ENCODE measurements at places on chromosomes 7 and 10.

DNA sequence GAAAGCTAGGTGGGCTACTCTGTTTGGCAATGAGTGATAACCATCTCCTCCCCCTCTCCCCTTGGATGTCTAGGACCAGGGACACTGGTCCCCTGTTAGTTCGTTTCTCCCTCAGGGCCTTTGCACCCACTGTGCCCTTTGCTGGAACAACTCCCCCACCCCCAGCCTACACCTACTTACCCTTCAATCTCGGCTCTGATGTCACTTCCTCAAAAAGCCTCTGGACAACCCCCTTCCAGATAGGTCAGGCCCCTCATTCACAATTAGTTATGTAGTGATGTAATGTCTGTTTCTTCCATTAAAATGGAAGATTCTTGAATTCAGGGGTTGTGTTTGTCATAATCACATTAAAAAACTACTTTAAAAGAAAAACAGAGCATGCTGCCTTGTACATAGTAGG is 152.9 kb downstream of the SNX10 start:
- DNase-seq, result no peak

- DNase-seq, result no peak
Measured at GRCh38 chr7:361680-362401, 71.9 kb downstream of the FOXL3 start.

GRCh38 chr7:157339777-157340677 is 3.2 kb downstream of the DNAJB6 start:
- no peak for DNase-seq

- no peak for DNase-seq
Measured at GRCh38 chr10:22218448-22218847, 633 bp upstream of the EBLN1 start.

GRCh38 chr7:27269455-27269854 is 26.9 kb downstream of the EVX1 start:
- no peak for DNase-seq

GRCh38 chr7:39808796-39809481 is 141.1 kb upstream of the CDK13 start:
- no peak for DNase-seq

DNA sequence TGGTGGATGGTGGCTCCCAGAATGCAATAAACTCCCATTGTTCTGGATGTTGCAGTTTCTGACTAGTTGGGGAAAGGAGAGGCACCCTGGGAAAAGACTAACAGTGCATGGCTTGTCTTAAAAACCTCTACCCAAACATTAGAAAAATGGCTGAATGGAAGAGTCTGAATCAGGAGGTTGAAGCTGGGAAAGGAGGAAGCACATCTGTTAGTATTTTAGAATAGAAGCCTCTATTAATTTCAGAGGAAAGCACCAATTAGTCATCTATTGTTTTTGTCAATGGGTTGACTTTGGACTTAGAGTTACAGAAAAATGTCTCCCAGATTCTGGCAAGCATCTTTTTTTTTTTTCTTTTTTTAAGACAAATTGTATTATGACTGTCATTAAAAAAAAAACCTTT is 56.1 kb upstream of the ELMO1 start:
- no peak for DNase-seq

DNA sequence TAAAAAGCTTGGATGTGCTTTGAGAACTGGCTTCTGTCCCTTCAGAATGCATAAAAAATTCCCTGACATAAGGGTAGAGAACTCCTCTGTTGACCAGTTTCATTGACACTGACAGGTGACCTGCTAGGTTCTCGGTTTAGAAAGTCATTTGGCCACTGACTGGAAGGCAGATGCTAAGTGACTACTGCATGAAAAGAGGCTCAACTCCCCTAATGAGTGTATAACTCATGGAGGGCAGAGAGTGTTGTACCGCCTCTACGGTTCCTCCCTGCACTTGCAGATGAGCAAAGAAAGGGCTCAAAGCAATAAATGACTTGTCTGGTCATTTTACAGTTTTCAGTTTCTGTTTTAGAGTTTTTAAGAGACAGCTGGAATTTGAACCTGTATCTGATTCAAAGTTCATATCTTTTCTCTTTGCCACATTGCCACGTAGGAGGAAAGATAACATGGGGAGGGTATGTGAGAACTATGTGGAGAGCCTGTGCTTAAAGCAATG is 2.9 kb upstream of the FGL2 start:
- no peak for DNase-seq

DNA sequence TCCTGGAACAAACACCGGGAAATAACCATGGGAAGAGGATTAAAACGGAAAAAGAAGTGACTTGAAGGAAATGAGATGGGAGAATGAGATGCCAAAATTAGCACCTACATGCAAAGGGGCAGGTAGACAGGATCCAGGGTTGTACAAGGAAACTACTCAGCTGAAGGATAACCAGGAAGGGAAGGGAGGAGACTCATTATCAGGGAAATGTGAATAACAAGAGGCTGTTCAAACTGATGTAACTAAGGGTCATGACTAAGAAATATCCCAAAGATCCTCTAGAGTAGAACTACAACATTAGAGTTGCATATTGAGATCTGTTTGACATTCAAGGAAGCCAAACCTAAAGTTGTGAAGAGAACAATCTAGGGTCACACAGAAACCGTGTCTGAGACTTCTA is 166.2 kb upstream of the SP8 start:
- no peak for DNase-seq

- DNase-seq, result peak; percentile 58
Measured at GRCh38 chr10:59894114-59894513, 12.2 kb downstream of the CCDC6 start.

- no peak for DNase-seq
Measured at GRCh38 chr7:1106063-1106792, 18.3 kb downstream of the GPER1 start.

DNA sequence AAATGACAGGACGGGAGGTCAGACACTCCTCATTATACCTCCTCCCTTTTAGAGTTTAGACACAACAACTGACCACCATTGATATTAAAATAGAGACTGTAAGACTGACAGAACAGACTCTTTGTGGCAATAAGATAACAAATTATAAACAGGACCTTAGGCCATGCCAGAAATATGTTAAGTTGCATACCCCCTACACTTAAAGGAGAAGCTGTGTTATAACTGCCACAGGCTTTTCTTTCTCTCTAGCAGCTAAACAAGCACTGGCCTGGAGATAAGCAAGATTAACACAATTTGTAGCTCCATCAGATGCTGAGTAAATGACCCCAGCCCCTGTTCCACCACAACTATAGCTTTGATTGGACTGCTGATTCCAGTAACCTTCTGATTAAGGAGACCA is 10.5 kb upstream of the UNC5B start:
- no peak for DNase-seq

DNA sequence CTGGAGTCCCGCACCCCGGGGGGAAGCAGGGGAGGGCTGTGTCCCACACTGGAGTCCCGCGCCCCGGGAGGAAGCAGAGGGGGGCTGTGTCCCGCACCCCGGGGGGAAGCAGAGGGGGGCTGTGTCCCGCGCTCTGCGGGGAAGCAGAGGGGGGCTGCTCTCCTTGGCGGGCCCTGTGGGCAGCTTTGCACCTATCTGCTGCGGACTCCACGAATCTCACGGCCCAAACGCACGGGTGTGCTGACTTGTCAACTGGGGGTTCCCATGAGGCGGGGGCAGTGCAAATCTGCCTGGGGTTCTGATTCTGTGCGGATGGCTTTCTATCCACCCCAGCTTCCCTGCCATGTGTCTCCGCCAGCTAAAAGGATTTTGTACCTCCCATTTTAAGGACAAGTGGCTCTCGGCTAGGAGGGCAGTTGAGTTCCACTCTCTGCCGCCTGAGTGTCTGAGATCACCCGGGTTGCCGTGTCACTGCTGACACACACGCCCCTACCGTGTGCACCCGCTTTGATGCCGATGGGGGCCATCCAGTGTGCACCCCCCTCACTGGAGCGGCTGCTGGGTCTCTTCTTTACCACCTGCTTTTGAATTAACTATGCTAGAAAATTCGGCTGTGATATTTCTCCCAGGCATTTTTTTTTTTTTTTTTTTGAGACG is 20.5 kb downstream of the GPER1 start:
- DNase-seq, result no peak

- DNase-seq, result no peak
Measured at GRCh38 chr7:152979376-152979775, 219.8 kb downstream of the ACTR3B start.

GRCh38 chr10:5560142-5560816 is 35.5 kb downstream of the CALML3 start:
- no peak for DNase-seq

DNA sequence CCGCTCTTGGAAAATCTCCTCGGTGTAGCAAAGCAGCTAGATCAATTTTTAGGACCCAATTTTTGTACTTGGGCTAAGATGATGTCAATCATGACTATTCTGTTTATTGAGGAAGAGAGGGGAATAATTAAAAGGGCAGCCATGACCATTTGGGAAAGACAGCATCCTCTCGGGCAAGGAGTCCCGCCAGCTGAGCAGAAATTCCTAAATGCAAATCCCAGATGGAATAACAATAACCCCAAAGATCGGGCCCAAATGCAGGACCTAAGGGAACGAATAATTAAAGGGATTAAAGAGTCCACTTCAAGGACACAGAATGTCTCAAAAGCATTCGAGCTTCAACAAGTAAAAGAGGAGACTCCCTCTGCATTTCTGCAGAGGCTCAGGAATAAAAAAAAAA is 18.7 kb downstream of the COL17A1 start:
- no peak for DNase-seq

- DNase-seq, result no peak
Measured at GRCh38 chr7:109256762-109257560, 687.3 kb downstream of the DNAJB9 start.

All from AG09309 (cell line).